ENCODE measurements at places on chromosomes 3 and 15. TPM values are rescaled to one million over a fixed set of nuclear protein-coding genes. Genes with fewer than 3 reads are reported as not detected.

CLRN1 gene
- not detected for total RNA-seq

ABHD6 gene
- 10.5 TPM for total RNA-seq

CSTA gene
- not detected for total RNA-seq

DET1 gene
- total RNA-seq, result 10.0 TPM

IQSEC1 gene
- 22.3 TPM for total RNA-seq

SORD gene
- 8.3 TPM for total RNA-seq

PIGBOS1 gene
- total RNA-seq, result 9.3 TPM

SLC9A9 gene
- 8.8 TPM for total RNA-seq

KAT2B gene
- total RNA-seq, result 3.7 TPM

TIMP4 gene
- total RNA-seq, result 0.66 TPM

LRRC2 gene
- total RNA-seq, result 1.4 TPM

PRSS50 gene
- not detected for total RNA-seq

ADAMTSL3 gene
- total RNA-seq, result not detected

C3orf62 gene
- 1.3 TPM for total RNA-seq

KY gene
- 0.43 TPM for total RNA-seq

SHF gene
- 0.43 TPM for total RNA-seq

PYDC2 gene
- total RNA-seq, result not detected

MCTP2 gene
- 53.6 TPM for total RNA-seq

CRYGS gene
- total RNA-seq, result 1.3 TPM

ADGRG7 gene
- total RNA-seq, result not detected

TCAIM gene
- total RNA-seq, result 30.4 TPM

MYEF2 gene
- 7.2 TPM for total RNA-seq

MOBP gene
- not detected for total RNA-seq

BTBD1 gene
- 109 TPM for total RNA-seq

TYRO3 gene
- 7.7 TPM for total RNA-seq

SPTBN5 gene
- 2.4 TPM for total RNA-seq

TNNC1 gene
- total RNA-seq, result not detected
